Endothelial cell of umbilical vein (primary cell): ENCODE measurements at places on chromosomes 3 and 15. TPM values are rescaled to one million over a fixed set of nuclear protein-coding genes. Genes with fewer than 3 reads are reported as not detected.

The GASK1A gene
- 0.04 TPM in 1 of 2 replicates, not detected in the other for polyA plus RNA-seq

The MAP1A gene
- 0.68 and 0.78 TPM in 2 replicates for polyA plus RNA-seq

The ALPK3 gene
- 18.4 and 18.7 TPM in 2 replicates for polyA plus RNA-seq

The LRRIQ4 gene
- 0.04 TPM in 1 of 2 replicates, not detected in the other for polyA plus RNA-seq

The MESP2 gene
- polyA plus RNA-seq: 0.21 and 0.43 TPM in 2 replicates

The GOLGA6L4 gene
- polyA plus RNA-seq: 1.1 and 1.8 TPM in 2 replicates

The FBN1 gene
- polyA plus RNA-seq: 102 and 107 TPM in 2 replicates

The NXPE3 gene
- polyA plus RNA-seq: 12.3 and 13.7 TPM in 2 replicates

The TXNRD3 gene
- 2.5 and 2.6 TPM in 2 replicates for polyA plus RNA-seq

The ANXA2 gene
- polyA plus RNA-seq: 2,745 and 3,299 TPM in 2 replicates
